ENCODE measurements at places on chromosomes 4 and X. TPM values are rescaled to one million over a fixed set of nuclear protein-coding genes. Genes with fewer than 3 reads are reported as not detected.

Gene S100P
- 1.1 TPM for total RNA-seq

Gene SPANXN3
- not detected for total RNA-seq

DNA sequence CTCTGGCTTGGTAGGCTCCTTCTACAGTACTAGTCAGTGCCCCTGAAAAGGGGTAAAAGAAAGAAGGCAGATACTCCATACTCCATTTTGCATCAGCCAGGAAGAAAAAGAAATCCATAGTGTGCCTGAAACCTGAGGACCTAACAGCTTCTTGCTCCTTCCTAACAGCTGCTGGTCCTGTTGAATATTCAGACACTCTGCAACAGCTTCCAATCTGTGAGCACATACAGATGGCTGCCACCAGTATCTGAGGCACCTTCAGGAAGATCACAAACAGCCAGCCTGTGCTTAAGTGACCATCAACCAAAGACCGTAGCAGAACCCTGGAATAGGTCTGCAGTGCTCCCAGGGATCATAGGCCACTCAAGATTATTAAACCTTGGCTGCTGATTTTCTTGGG is 4.3 kb downstream of the GIMD1 start:
- no peak for DNase-seq

GRCh38 chr4:149531861-149532260 is 283.8 kb downstream of the IQCM start:
- DNase-seq: no peak

DNA sequence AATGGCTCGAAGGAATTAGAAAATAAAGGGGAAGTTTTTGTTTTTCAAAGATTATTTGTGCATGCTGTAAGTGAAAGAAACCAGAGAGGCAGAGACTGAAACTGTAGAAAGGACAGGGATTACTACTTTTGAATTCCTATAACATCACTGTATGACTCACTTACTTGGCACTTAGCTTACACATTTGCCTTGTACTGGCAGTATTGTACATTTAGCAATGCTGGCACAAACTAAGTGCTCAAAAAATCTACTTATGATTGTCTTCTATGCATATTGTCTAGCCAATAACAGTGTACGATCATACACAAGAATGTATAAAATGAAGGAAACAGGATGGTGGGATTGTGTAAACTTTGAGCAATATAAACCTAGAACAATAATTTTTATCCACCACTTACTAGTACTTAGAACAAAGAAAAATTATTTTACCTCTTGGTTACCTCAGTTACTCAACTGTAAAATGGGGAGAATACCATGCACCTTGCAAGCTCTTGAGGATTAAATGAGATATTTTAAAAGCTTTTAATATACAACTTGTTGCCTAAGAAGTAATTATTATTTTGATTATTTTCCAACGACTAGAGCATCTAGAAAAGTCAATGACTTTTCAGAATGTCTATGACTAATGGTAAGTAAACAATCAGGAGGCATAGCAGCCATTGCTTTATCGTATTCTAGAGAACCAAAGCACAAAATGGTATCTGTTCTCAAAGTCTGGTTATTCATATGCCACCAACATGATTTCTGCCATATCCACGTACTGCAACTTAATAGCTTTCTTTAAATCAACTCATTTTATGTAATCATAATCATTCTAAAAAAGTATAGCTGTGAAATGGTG is 4.7 kb downstream of the FAM120C start:
- DNase-seq: no peak
